Stimulated activated CD4-positive, alpha-beta T cell treated with anti-CD3 and anti-CD28 coated beads, Interleukin-1b, Interleukin-23, amount 100 ng/mL, for 1 hour (primary cell): ENCODE measurements at places on chromosomes 16 and 17.

DNA sequence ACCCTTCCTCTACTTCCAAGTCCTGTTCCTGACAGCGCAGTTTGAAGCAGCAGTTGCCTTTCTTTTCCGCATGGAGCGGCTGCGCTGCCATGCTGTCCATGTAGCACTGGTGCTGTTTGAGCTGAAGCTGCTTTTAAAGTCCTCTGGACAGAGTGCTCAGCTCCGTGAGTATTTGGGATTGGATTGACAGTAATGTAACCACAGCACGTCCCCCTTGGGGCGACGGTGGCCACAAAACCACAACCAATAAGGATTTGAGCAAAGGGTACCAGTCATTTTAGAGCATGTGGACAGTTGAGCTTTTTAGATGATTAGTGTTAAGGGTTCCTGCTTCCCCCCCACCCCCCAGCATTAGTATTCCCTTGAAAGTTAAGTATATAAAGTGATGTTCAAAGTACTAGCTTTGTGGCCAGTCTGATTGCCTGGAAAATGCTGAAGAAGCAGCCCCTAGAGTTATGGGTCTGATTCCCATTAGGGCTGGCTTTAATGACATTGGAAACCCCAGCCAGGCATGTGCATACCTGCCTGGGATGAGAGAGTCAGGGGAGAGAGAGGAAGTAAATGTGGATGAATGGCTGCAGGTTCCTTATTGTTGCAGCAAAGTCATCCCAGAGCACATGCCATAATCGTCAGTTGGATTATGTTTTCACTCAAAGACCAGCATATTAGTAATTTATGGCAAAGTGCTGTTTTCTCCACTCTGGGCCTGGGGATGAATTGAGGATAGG, 31.6 kb upstream of the SLC12A3 start:
- no peak for DNase-seq

GRCh38 chr17:72030067-72030899, 90.5 kb upstream of the SOX9 start:
- DNase-seq, result no peak

DNA sequence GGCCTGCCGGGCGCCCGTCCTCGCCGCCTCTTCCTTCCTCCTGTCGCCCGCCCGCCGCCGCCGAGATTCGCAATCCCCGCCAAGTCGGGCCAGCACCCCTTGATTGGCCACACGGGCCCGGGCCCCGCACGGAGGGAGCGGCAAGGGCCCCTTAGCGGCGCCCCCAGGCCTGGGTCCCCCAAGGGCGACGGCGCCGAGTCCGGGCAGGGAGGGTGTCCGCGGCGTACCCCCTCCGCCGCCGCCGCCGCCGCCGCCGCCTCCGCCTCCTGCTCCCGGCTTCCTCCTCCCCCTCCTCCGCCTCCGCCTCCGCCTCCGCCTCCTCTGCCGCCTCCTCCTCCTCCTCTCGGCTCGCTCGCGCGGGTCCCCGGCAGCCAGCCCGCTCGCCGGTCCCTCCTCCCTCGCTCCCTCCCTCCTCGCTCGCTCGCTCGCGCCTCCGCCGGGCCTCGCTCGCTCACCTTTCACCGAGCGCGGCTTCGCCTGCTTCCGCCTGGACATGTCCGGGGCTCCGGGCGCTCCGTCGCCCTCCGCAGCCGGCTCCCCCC, 561 bp downstream of the ZNF423 start:
- DNase-seq, result no peak

DNA sequence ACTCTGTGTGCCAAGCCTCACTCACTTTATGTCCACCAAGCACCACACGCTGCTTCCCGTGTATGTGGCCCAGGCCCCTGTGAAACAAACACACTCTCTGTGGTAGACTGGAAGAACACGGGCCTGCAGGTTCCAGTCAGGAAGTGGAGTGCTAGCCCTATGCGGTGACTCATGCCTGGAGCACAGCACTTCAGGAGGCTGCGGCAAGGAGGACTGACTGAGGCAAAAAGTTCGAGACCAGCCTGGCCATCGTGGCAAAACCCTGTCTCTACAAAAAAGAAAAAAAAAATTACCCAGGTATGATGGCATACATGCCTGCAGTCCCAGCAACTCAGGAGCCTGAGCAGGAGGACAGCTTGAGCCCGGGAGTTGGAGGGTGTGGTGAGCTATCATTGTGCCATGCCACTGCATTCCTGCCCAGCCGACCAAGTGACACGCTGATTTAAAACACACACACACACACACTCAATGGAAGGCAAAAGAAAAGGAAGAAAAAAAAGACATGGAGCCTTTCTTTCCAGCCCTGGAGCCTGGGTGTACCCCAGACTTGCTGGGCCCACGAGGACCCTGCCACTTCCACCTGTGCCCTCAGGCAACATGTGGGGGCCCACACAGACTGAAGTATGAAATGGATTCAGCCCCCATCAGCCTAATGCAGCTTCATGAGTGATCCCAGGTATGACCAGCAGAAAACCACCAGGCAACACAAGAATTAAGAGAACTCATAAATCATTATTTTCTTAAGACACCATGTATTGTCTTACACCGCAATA, 126.6 kb downstream of the ANKRD11 start:
- peak; percentile 14 for DNase-seq

GRCh38 chr16:24609417-24609739, 70.0 kb downstream of the RBBP6 start:
- DNase-seq, result no peak

DNA sequence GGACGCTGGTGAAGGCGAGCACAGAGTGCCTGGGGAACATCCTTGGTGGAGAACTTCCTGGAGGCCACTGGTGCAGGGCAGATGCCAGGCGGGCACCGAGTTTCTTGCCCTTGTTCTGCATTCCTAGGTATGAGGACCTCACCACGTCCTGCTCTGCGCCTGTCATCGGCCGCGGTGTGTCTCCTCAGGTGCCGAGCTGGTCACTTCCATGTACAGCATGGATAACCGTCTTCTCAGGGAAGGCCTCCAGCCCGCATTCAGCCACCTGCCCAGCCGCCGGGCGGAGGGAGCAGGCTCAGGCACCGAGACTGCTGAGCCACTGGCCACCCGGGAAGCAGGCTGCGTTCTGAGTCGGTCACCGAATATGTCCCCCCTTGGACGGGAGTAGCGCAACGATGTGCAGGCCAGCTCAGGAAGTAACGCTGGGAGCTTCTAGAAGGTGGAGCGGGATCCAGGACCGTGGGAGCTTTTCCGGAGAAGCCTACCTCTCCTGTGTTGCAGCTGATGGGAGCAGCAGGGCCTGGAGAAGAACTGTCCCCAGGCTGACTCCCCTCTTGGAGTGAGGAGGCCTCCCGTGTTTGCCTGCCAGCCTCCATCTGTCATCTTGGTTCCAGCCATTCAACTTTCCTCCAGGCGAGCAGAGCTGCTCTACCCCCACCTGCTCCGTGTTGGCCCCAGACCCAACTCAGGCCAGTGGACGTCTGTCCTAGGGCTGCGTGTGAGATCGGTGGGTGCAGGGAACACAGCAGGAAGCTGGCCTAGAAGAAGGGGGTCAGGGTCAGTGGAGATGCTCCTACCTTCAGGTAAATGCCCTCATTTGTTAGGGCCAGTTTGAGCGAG, 2.1 kb upstream of the BAIAP2 start:
- no peak for DNase-seq

DNA sequence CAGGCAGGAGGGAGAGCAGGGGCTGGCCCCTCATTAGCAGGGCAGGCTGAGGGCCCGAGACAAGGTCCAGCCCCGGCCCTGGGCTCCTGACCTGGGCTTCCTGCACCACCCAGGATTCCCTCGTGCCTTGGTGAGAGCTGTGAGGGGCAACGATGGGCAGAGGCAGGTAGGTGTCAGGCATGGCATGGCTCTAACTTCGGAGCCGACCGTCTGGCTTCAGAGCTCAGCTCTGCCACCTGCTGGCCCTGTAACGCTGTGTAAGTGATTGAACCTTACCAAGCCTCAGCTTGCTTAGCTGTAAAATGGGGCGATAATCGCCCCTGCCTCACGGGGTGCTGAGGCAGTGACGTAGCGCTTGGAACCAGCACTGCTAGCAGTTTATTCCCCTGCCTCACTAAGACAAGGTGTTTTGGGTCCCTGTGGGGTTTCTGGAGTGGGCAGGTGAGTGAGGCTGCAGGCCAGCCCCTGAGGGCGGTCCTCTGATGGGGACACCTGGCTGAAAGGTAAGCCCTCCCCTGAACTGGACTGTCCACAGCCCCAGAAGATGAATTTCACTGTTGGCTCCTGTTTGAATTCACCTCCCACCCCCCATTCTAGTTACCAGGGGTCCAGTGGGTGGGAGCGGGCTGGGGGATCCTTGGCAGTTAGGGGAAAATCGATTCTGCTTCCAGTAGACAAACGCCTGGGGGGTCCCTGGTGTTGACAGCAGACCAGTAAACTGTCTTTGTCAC, 184.8 kb upstream of the GSE1 start:
- no peak for DNase-seq

DNA sequence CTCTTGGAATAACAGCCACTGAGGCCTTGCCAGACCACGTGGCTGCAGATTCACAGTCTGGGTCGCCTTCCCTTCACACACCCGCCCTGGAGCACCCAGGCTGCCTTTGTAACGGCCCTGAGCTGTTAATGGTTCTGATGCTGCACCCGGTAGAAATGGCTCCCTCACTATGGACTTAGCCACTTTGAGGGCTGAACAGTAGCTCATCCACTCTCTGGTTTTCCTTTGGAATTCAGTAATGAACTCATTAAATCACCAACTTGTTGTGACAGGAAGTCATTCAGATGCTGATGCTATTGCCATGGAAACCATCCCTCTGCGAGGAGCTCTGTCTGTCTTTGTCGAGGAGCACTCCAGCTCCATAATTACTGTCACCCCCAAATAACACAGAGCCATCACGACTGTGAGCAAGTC, 59.2 kb downstream of the CDK5R1 start:
- DNase-seq, result no peak

GRCh38 chr17:27082023-27082774, 211.7 kb upstream of the WSB1 start:
- DNase-seq, result no peak

DNA sequence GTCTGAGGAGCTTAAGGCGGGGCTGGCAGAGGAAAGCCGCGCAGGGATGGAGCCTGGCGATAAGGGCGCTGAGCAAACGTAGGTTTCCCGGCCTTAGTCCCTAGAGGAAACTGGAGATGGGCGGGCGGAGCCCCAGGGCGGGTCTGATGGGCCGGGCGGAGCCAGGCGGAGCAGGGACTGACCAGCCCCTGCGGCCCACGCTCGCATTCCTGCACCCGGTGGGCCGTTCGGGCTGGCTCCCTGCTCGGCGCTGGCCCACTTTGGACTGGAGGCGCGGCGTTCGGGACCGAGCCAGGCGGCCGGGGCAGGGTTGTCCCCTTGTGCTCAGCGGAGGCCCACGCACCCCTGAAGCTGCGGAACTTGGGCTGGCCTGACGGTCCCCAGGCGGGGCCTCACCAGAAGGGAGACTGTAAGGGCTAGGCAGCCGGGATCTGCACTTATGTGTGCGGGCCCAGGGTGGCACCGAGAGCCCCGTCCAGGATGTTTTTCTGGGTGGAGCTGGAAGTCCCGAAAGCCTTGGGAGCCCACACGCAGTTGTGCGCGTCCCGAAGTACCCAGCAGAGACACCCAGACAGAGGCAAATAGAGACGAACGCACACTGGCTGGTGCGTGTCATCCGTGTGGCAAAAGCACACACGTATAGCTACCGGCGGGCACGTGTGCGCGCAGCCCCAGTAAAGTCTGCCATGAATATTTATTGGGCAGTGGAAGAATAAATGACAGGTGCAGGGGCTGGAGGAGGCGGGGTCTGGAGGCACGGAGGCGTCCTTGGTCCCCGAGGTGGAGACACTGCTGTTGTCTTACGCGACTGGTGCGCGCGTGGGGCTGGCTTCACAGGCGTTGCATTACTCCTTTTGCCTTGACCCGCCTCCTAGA, 1.4 kb downstream of the PYDC1 start:
- DNase-seq, result no peak

DNA sequence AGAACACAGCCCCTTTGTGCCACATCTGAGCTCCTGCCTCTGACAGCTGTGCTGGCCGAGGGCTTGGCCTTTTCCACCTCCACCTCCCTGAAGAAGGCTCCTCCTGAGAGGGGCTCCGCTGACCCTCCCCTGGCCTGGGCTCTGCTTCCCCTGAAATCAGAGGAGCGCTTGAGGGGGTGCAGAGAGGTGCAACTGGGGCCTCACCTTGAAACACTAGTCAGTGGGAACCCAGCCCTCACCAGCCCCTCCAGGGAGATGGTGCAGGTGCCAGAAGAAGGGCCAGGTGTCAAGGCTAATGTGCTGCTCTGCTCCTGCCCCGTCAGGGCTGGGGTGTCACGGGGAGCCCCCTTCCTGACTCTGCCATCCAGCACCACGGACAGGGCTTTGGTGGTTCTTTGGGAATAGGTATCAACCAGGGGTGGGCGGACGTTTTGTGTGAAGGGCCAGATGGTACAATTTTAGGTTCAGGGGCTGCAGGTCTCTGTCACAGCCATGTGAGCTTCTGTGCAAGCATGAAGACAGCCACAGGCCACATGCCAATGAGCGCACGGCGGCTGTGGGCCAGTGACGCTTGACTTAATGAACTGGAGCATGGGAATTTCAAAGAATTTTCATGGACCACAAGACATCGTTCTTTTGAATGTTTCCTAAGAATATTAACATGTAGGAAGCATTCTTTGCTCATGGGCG, 2.1 kb upstream of the ZG16B start:
- no peak for DNase-seq

GRCh38 chr17:18261146-18261515, 669 bp downstream of the MIEF2 start:
- DNase-seq, result no peak

DNA sequence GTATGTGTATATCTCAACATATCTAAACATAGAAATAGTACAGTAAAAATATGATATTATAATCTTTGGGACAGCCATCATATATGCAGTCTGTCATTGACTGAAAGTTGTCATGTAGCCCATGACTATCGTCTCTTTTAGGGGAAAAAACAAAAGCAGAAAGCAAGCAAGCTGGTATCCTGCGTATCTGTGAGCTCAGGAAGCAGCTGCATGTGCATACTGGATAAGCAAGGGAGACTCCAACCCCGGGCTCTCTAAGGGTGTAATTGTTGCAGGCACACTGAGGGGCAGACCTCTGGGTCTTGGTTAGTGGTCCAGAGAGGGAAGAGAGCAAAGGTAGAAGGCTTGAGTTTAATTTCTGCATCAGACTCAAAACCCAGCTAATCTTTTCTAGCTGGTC, 581.1 kb downstream of the MAF start:
- no peak for DNase-seq

GRCh38 chr17:81902653-81903414, 796 bp downstream of the NPB start:
- no peak for DNase-seq
